Spinal cord (tissue), 10 donors: ENCODE measurements at places on chromosomes 7 and 10.
A peak's percentile ranks its signal among the peaks of the same experiment; 100 is the strongest.

GRCh38 chr10:63430091-63430998 lies 35.4 kb downstream of the JMJD1C start:
- DNase-seq: no peak

- DNase-seq: no peak
Measured at GRCh38 chr7:149809215-149809614, 29.0 kb upstream of the ZNF862 start.

GRCh38 chr10:57221674-57222073 lies 860.6 kb upstream of the ZWINT start:
- DNase-seq: no peak

DNA sequence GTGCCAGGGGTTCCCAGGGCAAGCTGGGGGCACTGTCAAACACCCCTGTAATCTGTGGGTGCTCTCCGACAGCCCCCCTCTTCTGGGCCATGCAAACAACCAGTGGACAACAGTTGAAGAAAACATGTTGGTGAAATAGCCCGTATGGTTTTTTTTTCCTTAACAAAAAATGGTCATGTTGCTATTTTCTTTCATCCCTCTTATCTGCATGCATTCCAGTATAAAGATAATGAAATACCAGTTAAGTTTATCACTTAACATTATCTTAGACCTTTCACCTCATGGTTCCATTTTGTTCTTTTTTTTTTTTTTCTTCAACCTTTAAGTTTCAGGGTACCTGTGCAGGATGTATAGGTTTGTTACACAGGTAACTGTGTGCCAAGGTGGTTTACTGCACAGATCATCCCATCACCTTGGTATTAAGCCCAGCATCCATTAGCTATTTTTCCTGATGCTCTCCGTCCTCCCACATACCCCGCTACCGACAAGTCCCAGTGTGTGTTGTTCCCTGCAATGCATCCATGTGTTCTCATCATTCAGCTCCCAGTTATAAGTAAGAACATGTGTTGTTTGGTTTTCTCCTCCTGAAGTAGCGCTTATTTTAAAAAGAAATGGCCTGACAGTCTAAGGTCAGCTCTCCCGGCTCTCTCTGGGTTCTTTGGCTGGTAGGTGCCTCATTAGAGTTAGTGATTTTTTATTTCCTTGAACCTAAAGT lies 110.1 kb downstream of the NRP1 start:
- DNase-seq: no peak

DNA sequence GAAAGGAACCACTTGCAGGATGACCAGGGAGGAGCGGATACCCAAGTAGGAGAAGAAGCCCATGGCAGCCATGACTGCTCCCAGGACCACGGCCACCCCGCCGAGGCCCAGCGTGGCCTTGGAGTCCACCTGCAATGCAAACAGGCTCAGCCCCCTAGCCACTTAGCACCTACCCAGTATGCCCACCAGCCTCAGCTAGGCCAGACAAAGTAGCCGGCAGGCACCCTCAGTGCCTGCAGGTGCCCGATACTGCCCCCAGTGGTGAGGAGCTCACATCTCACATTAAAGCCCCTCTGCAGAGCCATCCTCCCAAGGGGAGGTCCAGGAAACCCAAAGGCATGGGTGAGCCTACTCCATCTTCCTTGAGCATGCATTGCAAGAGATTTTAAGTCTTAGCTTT lies 6.6 kb downstream of the NPC1L1 start:
- DNase-seq: peak; percentile 17

GRCh38 chr10:95741807-95742467 lies 14.0 kb upstream of the ENTPD1 start:
- DNase-seq: no peak

DNA sequence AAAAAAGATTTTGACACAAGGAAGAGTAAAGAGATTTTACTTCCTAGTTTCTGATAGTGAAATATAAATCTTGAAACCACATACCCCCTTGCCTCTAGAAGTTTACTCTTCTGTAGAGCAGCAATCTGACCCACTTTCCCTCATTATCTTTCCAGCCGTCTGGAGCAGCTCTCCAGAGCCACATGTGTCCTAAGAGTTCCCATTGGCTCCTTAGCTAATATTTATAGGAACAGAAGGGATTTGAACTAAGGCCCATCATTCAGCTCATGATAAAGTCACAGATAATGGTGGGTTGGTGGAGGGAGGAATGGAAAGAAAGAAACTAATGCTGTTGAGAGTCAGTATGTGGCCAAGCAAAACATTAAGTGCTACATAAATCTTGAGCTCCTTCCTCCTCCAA lies 121.8 kb downstream of the INHBA start:
- no peak for DNase-seq

DNA sequence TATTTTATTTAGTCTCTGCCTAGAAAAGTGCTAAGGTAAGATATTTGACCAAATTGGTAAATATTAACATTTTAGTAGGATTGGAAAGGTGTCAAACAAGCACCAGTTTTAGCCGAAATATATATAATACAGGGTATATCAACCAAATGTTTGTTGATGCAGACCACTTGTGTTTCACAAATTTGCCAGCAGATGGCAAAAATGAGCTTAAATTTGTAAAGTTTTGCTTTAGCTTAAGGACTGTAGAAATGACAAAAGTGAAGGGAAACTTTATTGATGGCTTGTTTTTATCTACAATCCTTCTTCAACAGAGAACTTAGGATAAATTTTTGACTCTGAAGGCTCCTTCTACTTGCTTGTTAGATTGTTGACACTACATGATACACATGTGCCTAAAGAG lies 4.8 kb upstream of the POLR1F start:
- DNase-seq: peak; percentile 33

DNA sequence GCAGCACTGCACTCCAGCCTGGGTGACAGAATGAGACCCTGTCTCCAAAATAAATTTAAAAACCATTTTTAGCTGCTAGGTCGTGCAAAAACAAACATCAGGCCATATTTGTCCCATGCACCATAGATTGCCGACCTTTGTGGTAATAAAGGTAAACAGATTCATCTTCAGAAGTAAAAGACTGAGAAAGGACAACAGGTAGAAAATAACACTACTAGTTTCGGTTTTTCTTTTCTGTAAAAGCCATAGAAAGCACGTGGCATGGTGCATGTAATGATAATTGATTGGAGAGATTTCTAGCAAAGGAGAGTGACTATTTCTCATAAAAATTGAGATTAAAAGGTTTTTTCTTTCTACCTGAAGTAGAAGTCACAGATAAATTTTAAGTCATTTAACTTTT lies 93.9 kb downstream of the DNAH11 start:
- no peak for DNase-seq

GRCh38 chr10:35898716-35899440 lies 256.8 kb upstream of the FZD8 start:
- DNase-seq: no peak

GRCh38 chr10:59270492-59270891 lies 91.9 kb downstream of the FAM13C start:
- no peak for DNase-seq

DNA sequence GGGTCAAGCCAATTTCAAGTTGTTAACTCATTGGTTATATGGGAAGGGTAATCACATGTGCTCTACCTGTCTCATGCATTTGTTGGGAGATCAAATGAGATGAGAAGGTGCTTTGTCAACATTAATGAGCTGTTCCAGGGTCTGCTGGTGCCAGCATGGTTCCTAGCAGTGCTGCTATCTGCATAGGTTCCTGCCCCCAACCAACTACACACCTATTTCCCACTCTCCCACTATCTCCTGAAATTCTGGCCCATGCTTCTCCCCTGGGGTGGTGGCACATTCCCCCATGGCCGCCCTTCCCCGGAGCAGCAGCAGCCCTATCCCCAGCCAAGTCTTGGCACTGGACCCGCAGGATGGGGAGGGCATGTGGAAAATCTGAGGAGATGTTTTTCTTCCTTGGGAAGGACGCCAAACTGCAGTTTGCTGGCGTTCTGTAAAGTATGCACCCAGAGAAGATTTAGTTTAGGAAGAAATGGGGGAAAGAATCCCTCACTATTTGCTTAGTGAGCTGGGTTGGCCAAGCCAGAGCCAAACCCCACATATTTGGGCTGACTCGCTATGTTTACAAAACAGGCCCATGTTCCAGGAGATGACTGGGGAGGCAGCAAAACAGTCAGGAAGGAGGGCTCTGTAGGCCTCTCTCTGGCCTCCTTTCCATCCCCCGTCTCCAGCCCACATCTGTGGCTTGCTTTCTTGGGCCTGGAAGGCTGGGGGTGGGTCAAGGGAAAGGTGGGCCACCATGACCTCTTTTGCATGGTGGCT lies 42.5 kb downstream of the PPP1R3C start:
- DNase-seq: peak; percentile 91

DNA sequence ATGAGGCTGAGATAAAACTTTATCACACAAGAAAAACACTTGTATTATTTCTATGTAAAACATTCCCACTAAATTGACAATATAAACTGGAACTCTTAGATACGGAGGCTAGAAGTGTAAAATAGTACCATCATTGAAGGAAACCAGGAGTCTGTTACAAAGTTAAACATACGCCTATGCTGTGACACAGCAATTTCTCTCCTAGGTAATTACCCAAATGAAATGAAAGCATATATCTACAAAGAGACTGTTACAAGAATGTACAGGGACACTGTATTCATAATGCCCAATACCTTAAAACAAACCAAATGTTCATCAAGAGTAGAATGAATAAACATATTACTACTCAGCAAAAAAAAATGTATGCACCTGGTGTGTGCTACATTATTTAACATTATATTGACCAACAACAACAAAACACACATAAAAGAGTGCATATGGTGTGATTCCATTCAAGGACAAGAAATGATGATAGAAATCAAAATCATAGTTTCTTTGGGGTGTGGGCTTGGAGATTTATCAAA lies 33.2 kb upstream of the ELAPOR2 start:
- DNase-seq: no peak

DNA sequence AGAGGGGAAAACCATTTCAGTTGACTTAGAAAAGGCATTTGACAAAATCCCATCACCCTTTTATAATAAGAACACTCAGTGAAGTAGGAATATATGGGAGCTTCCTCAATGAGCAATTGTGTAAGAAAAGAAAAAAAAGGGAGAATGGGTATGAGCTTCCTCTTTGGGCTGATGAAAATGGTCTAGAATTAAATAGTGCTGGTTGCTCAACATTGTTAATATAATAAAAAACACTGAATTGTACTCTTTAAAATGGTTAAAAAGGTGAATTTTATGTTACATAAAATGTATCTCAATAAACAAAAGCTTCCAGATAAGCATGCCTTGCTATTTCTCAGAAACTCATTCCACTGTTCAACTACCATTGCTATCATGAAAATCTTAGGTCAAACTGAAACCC lies 40.6 kb downstream of the LRRC17 start:
- no peak for DNase-seq

DNA sequence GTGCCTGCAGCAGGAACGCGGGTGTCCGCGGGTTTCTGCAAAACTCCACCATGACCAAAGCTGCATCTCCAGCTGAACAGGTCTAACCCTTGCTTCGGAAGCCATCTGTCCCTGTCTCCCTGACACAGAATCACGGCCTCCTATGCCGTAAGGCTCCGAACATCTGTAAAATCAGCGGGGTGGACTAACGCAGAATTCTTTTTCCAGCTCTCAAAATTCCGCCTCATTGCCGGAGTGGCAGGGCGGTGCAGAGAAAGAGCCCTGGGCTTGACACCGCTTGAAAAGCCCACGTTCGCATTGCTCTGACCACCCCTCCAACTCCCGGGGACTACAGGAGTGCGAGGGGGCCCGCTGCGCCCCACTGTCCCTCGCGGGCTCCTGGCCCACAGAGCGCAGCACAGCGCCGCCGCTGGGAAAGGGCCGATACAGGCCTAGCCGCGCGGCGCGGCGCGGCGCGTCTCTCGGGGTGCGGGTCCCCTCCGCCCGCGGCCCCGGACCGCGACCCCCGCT lies 409 bp downstream of the DNMBP start:
- no peak for DNase-seq

DNA sequence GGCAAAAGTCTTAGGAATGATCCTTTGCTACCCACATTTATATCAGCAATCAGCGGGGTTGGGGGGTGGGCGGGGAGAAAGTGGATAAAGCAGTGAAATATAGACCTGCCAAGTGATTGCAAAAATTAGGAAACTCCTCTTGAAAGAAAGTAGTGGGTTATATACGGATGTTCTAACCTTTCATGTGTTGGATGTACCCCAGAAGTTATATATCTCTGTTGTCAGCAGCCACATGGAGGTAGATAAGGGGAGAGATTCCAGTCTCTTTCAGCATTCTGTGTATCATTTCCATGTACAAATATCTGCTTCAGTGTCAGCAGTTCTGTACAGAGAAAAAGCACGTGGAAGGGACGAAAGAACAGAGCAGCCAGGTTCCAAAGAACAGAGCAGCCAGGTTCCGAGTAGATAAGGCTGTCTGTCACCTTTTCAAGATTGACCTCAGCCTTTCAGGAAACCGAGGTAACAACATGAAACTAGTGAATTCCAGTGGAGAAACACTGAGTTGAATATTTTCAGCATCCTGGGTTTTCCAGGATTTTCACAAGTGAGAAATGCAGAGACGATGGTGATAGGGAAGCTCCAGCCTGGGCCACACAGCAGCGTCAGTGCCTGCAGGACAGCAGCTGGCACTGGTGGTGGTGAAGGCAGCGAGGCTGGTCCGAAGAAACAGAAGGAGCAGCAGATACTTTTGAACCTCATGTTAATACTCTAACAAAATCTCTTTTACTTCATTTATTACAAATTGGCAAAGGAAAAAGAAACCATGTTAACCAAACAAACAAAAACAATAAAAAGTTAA lies 212.3 kb downstream of the C7orf25 start:
- no peak for DNase-seq

GRCh38 chr7:28528899-28529298 lies 116.6 kb downstream of the CREB5 start:
- no peak for DNase-seq

- no peak for DNase-seq
Measured at GRCh38 chr10:96305019-96305418, 785 bp downstream of the DNTT start.

DNA sequence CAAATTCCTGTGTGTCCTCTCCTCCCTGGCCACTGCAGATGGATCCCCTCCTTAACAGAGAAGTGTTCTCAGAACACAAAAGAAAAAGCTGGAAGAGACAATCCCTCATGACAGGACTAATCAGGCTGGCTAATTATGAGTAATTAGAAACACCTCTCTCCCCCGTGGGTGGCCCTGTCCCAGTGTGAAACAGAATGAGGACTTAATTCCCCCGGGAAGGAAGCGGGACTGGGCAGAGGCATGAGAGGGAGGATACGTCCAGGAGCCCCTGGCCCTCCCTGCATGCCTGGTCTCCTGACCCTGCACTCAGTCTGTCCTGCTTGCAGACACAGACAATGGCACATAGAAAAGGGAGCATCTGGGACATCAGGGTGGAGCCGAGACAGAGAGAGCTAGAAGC lies 7.6 kb upstream of the ADCYAP1R1 start:
- no peak for DNase-seq

DNA sequence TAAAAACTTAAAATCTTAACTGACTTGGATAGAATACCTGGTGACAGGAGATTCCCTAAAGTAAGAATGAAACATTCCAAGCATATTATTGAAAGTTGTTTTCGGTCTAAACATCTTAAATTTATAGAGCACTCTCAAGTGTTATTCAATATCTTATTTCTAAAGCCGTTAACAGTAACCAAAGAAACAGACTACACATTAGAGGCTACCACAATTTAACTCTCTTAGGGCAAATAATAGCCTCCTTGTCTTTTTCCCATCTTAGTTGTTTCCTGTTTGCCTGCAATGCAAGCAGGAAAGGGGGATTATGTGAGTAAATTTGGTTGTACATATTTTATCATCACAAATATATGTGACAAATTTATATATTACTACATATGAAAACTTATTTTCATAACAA lies 31.4 kb downstream of the NAPEPLD start:
- DNase-seq: no peak
